ENCODE measurements at places on chromosomes 6 and 20. TPM values are rescaled to one million over a fixed set of nuclear protein-coding genes. Genes with fewer than 3 reads are reported as not detected.

- no peak for DNase-seq
- H3K36me3 ChIP-seq, result no peaks in the 10 kb centered on the region
- H3K4me3 ChIP-seq, result no peak overlapping the region
- H3K4me1 ChIP-seq, result peaks cover 8% of the 10 kb centered on the region
- no peaks in the 10 kb centered on the region for H3K27me3 ChIP-seq
Measured at GRCh38 chr6:158571826-158572652, 12.1 kb downstream of the TMEM181 start.

DNA sequence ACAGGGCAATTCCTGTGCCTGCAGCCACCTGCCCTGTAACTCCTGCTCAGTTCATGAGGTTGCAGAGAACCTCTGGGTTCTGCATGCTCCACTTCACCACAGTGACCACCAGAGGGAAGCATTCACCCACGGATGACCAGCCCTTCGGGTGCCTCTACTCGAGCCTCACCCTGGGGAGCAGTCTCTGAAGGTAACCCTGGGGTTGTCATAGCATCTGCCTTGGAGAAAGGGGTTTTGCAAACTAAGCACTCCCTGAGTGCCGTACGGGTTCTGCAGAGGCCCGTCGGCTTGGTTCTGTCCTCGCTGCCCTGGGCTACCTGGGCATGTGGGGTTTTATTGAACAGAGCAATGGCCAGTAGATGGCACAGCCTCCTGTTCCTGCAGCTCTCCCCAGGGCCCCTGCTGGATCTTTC, 10.2 kb upstream of the CST5 start:
- no peak overlapping the region for H3K27ac ChIP-seq
- no peak overlapping the region for H3K4me3 ChIP-seq
- H3K36me3 ChIP-seq, result no peaks in the 10 kb centered on the region
- no peaks in the 10 kb centered on the region for H3K4me1 ChIP-seq
- DNase-seq, result no peak

The FHL5 gene
- total RNA-seq, result not detected

The ABHD16B gene
- total RNA-seq, result not detected

The ANKRD60 gene
- not detected for total RNA-seq

DNA sequence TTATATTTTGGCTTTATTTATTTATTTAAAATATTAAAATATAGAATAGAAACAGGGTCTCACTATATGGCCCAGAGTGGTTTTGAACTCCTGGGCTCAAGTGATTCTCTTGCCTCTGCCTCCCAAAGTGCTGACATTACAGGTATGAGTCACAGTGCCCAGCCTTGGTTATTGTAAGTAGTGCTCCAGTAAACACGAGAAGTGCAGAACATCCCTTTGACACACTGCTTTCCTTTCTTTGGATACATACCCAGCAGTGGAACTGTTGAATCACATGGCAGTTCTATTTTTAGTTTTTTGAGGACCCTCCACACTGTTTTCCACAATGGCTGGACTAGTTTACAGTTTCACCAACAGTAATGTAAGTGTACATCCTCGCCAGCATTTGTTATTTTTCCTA, 203.9 kb downstream of the PHF3 start:
- H3K4me3 ChIP-seq, result no peak overlapping the region
- DNase-seq, result no peak
- no peaks in the 10 kb centered on the region for H3K27me3 ChIP-seq
- H3K36me3 ChIP-seq, result no peaks in the 10 kb centered on the region

DNA sequence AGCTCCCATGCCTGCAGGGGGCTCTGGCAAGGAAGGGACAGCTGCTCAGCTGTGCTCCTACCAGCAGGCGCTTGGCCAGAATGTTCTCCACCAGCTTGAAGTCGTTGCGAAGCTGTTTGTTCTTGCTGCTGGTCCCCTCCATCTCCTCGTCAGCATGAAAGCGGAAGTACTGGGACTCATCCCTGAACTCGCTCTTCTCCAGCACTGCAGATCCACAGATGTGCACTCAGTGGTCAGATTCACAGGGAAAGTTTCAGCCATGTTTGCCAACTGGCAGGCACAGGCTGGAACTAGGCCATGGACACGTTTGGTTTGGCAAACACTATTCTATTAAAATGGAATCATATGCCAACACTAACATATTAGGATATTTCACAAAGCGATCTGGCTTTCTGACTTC, 167.9 kb downstream of the PREX1 start:
- no peaks in the 10 kb centered on the region for H3K27me3 ChIP-seq
- DNase-seq, result no peak
- no peaks in the 10 kb centered on the region for H3K36me3 ChIP-seq
- H3K4me1 ChIP-seq, result no peaks in the 10 kb centered on the region
- H3K4me3 ChIP-seq, result no peak overlapping the region

- no peak for DNase-seq
- H3K27ac ChIP-seq, result no peak overlapping the region
- H3K4me3 ChIP-seq, result no peak overlapping the region
Measured at GRCh38 chr20:57445298-57445697, 54.1 kb downstream of the RBM38 start.

DNA sequence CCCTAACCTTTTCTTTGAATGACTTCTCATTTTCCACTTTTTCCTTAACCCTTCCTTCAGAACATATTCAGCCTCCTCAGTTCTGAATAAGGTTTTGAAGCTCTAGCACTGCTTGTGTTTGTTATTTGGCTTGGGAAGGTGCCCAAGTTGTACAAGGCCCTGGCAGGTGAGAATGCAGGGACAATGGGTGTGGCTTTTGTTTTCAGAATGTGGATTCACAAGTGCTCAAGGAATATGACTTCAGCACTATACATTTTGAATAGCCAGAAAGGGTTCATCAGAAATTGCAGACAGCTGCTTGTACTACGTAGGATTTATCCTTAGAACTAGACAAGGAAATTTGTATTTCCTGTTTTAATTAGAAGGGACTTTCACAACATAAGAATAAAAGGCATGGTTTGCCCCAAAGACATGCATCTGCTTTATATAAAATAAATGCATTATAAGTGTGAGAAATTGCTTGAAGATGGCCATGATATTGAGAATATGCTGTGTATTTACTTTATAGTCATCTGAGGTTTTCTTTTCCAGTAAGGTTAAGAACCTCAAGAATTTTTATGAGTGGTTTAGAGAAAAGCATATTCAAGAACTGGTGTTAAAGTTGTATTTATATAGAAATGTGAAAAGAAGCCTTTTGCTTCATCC, 29.3 kb upstream of the PRDM1 start:
- H3K36me3 ChIP-seq, result no peaks in the 10 kb centered on the region
- DNase-seq, result no peak
- H3K27me3 ChIP-seq, result no peaks in the 10 kb centered on the region

GRCh38 chr6:107695061-107695720, 128.9 kb downstream of the SCML4 start:
- no peak for DNase-seq
- no peak overlapping the region for H3K4me3 ChIP-seq
- no peak overlapping the region for H3K27ac ChIP-seq
- no peaks in the 10 kb centered on the region for H3K36me3 ChIP-seq
- H3K27me3 ChIP-seq, result no peaks in the 10 kb centered on the region

GRCh38 chr20:8287340-8287739, 155.3 kb downstream of the PLCB1 start:
- no peak for DNase-seq
- H3K27ac ChIP-seq, result no peak overlapping the region
- H3K4me3 ChIP-seq, result no peak overlapping the region
- H3K27me3 ChIP-seq, result no peaks in the 10 kb centered on the region
- no peaks in the 10 kb centered on the region for H3K4me1 ChIP-seq

The HLA-DQA1 gene
- total RNA-seq, result not detected

GRCh38 chr20:43947316-43947710, 32.7 kb downstream of the TOX2 start:
- H3K27me3 ChIP-seq, result no peaks in the 10 kb centered on the region
- H3K36me3 ChIP-seq, result no peaks in the 10 kb centered on the region
- no peak overlapping the region for H3K4me3 ChIP-seq
- no peak overlapping the region for H3K27ac ChIP-seq
- DNase-seq, result no peak
- H3K4me1 ChIP-seq, result no peaks in the 10 kb centered on the region

The CDSN gene
- not detected for total RNA-seq

- H3K4me1 ChIP-seq, result peaks cover 2% of the 10 kb centered on the region
- no peaks in the 10 kb centered on the region for H3K27me3 ChIP-seq
- DNase-seq, result no peak
- H3K4me3 ChIP-seq, result no peak overlapping the region
- H3K27ac ChIP-seq, result no peak overlapping the region
- peaks cover 10% of the 10 kb centered on the region for H3K36me3 ChIP-seq
Measured at GRCh38 chr6:106197441-106197840, 111.3 kb downstream of the PRDM1 start.

Data from H1 (cell line).